ENCODE measurements at places on chromosomes 13 and 19.

- DNase-seq, result no peak
Observed at GRCh38 chr19:46611776-46612175, 10.6 kb downstream of the CALM3 start.

DNA sequence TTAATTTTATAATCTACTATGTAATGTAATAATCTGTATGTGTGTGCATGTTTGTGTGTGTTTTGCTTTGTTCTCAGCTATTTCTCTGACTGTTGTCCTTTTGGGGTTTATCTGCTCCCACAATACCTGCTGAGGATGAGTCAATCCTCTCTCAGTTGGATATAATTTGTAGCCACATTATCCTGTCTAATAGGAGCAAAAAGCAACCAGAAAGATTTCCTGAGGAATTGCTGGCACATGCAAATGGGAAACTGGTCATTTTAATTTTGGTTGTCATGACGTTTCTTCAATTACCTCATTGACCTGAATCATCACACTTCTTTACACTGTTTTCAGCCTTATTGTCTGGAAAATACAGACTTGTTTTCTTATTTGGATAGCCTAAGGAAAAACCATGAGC is 488.4 kb downstream of the KLF5 start:
- no peak for DNase-seq

DNA sequence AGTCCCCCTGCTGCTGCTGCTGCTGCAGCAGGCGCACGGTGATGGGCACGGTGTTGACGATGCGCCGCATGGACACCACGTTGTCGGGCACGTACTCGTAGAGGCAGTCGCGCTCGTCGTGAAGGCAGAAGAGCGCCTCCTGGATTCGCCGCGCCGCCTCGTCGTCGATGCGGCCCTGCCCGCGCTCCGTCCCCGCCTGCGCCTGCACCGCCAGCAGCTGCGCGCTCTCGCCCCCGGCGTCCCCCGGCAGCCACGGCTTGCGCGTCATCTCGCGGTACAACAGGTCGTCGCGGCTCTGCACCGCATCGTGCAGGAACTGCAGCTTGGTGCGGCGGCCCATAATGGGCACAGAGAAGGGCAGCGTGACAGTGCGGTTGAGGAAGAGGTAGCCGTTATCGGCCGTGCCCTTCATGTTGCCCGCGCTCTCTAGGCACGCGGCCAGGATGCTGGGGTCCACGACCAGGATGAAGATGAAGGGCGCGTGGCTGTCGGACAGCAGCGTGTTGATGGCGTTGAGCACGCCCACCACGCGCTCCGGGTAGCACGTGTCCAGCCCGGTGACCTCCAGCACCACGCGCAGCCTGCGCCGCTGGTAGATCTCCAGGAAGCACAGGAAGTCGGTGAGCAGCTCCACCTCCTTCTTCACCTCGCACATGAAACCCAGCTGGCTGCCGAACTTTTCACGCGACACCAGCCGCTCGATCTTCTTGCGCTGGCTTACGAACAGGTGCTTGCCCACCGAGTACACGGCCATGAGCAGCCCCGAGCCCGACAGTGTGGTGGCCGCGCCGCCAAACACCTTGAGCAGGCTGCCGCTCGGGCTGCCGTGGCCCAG is 8.1 kb downstream of the NKPD1 start:
- peak; percentile 50 for DNase-seq

DNA sequence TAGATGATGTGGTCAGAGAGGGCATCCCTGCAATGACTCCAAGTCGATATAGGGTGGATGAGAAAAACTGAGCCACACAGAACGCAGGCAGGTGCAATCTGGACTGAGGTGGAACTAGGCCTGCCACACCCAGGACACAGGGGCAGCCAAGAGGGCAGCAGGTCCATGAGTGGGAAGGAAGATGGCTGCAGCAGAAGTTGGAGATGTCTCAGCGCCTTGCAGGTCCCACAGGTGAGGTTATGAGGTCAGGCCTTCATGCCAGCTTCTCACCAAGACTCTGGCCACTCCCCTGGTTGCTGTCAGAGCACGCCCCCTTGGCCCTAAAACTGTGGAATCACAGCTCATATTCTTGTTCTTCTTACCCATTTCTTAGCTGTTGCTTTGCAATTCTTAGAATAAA is 147.7 kb upstream of the VSTM2B start:
- DNase-seq, result no peak

- DNase-seq, result no peak
Observed at GRCh38 chr13:52797176-52797575, 51.3 kb downstream of the PCDH8 start.

GRCh38 chr19:49423985-49424303 is 703 bp upstream of the PTH2 start:
- no peak for DNase-seq

GRCh38 chr19:40586611-40587010 is 9.9 kb downstream of the SHKBP1 start:
- DNase-seq, result no peak

DNA sequence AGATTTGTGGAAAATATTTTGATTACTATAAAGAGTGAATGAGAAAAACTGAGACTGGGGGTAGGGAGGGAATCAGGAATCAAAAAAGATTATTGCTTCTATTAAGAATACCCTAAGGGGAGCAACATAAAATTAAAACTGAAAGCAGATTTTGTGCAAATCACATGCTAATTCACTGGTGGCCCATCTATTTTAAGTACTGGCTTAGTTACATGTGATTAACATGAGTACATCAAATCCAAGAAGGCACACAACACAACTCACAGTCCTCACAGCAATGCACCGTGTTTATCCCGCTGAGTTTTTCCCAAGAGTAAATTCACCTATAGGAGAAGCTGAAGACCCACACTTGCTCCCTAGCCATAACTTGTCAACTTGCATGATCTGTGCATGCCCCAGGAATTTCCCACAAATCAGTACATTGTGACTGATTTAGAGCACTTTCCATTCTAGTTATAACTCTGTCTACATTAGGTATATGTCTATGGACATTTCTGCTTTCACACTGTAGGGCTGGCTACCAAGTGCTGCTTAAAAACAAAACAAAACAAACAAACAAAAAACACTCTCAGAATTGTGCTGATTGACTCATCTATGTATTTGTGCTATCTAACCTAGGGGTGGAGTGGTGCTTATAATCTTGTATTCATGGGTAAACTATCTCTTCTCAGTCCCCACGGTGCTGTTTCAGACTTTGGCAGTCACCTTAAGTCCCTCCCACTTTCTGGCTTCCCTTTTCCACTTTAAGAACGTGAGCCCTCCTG is 24.3 kb downstream of the AMER2 start:
- DNase-seq, result no peak

- DNase-seq, result no peak
Observed at GRCh38 chr13:34513526-34513925, 428.5 kb upstream of the NBEA start.

- DNase-seq, result no peak
Observed at GRCh38 chr19:5093948-5094718, 125.2 kb downstream of the KDM4B start.

GRCh38 chr13:98576963-98577835 is at the start of gene STK24:
Gene STK24 (minus strand): TSS chr13:98577107. CDS start chr13:98576786, 321 bp downstream.
- DNase-seq, result no peak

- no peak for DNase-seq
Observed at GRCh38 chr19:13037161-13037560, 41.9 kb downstream of the NFIX start.

GRCh38 chr13:100464006-100464405 is 124.6 kb downstream of the GGACT start:
- no peak for DNase-seq

GRCh38 chr19:15015946-15016542 is 33.2 kb upstream of the CASP14 start:
- DNase-seq, result no peak

DNA sequence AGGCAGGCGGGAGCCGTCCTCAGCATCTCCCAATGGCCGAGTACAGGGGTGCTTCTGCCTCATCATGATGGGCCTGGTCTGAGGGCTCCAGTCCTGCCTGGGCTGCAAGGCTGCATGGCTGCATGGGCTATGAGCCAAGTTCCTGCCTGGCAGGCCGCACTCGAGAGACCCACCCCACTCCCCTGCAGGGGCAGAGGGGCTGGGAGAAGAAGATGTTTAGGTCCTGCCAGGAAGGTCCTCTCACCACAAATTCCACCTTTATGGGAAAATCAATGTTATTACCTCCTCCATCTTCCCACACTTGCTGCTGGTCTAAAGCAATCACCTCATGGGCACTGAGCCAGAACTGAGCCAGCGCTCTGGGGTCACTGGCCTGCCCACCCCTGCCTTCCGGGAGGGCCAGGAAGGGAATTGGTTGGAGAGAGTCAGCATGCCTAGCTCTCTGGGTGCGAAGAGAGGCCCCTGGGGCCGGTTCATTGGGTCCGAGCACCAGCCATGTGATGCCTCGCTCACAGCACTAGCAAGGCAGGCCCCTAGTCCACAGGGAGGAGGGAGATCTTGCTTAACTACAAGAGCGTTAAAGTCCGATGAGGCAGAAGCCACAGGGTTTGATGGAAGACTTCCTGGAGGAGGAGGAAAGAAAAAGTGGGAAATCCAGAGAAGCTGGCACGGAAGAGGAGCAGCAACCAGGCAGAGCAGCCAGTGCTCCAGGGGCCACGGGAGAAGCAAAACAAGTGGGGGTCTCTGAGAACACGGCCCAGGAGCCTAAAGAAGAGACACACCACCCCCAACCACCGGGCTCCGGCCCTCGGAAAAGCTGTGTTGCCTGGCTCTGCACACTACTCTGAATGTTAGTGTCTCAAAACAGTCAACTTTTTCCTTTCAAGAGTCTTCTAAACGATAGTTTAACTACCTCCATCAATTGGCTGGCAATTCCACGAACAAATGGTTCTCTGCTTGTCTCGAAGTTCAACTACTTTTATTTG is 63.1 kb downstream of the CEBPG start:
- DNase-seq, result no peak

- DNase-seq, result no peak
Observed at GRCh38 chr19:45440873-45441654, 17.3 kb upstream of the ERCC1 start.

DNA sequence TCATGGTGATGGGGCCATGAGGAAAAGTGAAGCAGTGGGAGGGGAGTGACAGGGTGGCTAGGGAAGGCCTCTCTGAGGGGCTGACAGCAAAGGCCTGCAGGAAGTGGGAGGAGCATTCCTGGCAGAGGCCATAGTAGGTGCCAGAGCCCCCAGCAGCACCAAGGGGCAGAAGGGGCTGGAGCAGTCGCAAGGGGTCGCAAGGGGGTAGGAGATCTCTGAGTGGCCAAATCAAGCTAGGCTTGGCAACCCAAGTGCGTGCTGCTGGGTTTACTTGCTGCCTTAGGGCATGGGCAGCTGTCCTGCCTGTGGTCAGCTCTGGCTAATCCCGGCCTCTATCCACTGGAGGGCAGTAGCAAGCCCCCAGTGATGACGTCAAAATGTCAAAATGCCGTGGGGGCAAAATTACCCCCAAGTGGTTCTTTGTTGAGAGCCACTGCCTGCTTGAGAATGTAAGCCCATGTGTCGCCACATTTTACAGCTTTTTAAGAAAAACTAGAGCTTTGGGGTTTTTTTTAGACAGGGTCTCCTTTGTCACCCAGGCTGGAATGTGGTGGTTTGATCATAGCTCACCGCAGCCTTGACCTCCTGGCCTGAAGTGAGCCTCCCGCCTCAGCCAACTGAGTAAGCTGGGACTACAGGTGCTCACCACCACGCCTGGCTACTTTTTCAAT is 11.8 kb downstream of the CCDC97 start:
- no peak for DNase-seq

GRCh38 chr19:7971553-7972520 is 28.4 kb upstream of the TIMM44 start:
- no peak for DNase-seq

- DNase-seq, result no peak
Observed at GRCh38 chr19:20028611-20029010, 10.7 kb downstream of the ZNF682 start.

DNA sequence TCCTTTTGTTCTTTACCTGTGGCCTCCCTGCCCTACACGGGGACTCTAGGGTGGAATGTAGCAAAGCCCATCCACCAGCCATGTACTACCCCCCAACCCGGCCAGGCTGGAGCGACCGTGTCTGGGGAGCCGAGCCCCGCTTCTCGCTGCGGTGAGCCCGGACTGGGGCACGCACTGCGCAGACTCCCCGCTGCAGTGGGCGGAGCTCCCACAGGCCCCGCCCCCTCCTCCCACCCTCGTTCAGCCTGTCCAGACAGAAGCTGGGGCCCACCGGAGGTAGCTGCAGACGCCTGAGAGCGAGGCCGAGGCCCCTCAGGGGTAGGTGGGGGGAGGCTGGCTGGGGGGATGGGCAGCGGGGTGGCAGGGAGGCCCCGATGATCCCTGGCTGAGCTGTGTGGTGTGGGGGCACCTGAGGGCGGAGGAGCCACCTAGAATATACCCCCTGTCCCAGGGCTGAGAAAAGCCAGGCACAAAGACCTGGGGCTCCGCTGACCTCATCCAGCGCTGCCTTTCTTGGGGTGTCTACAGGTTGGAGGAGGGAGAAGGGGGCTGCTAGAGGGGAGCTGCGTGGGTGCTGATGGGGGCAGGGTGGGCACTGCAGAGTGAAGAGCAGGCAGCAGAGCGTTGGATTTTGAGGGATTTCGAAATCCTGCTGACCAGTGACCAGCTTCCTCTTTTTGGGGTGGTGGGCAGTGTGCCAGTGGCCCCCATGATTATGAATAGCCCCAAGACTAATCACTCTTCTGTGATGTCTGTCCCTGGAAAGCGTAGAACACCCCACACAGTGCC is 17.3 kb downstream of the PLD3 start:
- no peak for DNase-seq

- no peak for DNase-seq
Observed at GRCh38 chr19:39738814-39739213, 985 bp upstream of the CLC start.

GRCh38 chr13:23680845-23681669 is 110.8 kb downstream of the TNFRSF19 start:
- no peak for DNase-seq

DNA sequence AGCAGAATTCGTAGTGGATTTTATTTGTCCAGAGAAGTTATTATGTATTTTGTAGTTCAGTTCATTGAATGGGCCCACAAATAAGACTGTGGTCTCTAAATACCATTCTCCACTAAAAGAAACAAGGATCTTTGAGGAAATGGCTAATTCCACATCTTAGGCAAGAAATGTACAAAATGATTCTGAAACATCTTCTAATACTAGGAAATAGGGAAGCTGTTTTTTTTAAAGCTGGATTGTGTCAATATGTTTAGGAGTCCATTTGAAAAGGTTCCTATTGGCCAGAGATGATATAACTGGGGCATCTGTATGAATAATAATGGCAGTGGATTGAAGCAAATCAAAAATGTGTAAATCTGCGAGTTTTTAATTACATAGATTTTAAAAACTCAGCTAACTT is 88.5 kb upstream of the SIAH3 start:
- DNase-seq, result no peak

- no peak for DNase-seq
Observed at GRCh38 chr13:23418776-23419683, 14.5 kb downstream of the SACS start.

DNA sequence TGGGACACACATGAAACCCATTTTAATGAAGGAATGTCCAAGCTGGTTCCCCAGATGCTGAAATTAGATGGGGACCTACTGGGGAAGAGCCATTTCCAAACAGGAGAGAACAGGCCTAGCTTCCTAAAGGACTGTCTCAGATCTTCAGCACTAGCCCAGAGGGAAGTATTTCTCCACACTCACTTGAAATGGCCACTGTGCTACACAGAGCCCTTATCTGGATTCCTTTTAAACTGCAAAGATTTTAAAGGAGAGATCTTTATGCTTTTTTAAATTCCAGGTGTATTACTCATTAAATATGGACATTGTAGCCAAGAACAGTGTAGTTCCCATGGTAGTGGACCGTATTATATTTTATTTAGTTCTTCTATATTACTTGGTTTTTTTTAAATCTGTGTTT is 255.3 kb downstream of the SHISA2 start:
- no peak for DNase-seq
